Stimulated activated CD4-positive, alpha-beta T cell treated with anti-CD3 and anti-CD28 coated beads, Interleukin-2, amount 100 ng/mL, for 24 hours (primary cell): ENCODE measurements at places on chromosomes 4 and X.

DNA sequence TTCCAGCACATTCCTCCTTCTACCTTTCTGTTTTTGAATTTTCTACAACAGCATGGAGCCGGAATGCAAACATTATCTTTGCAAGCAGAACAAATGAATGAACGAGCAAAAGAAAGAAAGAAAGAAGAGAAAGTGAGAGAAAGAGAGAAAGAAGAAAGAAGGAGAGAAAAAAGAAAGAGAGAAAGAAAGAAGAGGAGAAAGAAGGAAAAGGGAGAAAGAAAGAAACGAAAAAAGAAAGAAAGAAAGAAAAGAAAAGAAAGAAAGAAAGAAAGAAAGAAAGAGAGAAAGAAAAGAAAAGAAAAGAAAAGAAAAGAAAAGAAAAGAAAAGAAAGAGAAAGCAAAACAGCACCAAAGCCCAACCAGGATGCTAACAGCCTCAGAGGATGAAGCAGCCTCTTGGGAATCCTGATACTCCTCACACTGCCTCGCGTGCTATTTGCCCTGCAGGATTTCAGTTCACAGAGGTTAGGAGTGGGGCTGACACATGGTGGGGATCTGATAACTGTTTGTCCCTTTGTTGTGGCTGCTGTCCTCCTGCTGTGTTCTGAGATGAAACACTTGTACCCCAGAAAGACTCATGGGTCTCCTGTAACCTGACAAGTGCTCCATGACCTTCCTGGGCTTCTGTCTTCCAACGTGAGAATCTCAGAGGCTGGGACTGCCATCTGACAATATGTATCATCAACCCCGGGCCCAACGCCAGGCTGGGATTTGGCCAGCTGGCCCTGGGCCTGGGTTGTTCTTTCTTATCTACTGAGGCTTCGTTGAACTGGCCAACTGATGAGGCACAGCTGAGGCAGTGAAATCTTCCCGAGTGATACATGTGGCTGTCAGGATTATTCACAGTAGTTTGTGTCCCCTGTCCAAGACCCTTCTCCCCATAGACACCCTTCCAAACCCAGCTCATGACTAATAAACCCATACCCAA is 61.0 kb downstream of the SEPSECS start:
- no peak for DNase-seq

- no peak for DNase-seq
These were observed 853.2 kb upstream of the INTU start for GRCh38 chr4:126779436-126780166.

- no peak for DNase-seq
These were observed 137.0 kb downstream of the PRSS12 start for GRCh38 chr4:118215826-118216225.

DNA sequence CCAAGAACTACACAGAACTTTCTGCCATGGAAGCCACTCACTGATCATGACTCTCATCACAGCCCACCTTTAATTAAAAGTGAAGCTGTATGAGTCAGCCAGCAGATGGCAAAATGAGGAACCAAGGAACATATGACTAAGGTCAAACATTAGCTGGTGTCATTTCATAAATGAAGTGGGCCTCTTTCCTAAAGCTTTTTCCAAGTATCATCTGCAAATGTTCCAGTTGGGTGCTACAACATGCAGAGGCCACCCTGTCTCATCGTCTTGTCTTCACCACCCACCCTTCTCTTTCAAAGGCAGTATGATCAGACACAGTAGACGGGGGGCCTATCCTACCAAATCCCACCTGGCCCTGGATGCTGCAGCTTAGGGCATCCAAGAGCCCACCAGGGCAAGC is 9.2 kb upstream of the EOLA1 start:
- DNase-seq: no peak

- DNase-seq: no peak
These were observed 77.8 kb upstream of the SH3RF1 start for GRCh38 chr4:169348541-169348940.

GRCh38 chrX:53798281-53798680 is 111.8 kb upstream of the HUWE1 start:
- no peak for DNase-seq

GRCh38 chr4:144289667-144290428 is 149.3 kb upstream of the GYPA start:
- no peak for DNase-seq

DNA sequence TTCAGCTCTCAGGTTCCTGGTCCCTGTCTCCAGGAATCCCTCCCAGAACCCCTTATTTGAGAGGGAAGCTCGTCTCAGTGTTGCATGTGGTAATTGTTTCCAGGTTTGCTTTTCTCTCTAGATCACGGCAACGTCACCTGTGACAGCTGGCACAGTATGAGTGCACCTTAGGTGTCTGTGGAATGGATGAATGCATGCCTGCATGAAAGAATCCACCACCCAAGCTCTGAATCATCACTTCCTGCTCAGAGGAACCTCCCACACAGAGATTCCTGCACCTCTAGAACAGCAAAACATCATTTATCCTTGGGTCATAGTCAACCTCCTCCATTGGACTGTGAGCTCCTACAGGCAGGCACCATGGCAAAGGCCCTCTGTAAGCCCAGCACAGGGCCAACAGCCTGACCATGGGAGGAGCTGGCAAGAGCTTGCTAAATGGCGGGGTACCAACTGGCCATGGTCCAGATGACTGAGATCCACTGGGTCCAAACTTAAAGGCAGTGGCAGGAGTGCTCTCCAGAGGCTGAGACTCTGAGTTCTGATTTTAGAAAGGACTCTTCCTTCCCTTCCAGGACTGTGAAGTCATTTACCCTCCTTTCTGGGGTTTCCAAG is 116.2 kb downstream of the SLC2A9 start:
- DNase-seq: no peak

DNA sequence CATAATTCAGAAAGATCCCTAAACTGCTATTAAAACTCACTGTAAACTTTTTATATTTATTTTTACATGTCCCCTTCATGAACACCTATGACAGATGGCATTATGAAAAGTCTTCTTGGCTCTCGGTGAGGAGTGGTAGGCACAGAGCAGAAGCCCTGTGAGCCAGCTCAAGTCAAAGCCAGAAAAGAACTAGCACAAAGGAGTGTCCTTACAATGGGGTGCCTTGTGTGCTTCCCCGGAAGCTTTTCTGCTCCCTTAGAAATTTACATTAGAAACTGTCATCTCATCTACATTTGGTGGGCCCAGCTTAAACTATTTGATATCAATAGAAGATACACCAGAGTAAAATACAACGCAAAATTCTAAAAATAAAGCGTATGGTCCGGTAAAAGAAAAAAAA is 135.7 kb upstream of the MAP3K15 start:
- DNase-seq: no peak
